ENCODE measurements at places on chromosomes 1 and 21.
A peak's percentile ranks its signal among the peaks of the same experiment; 100 is the strongest.

GRCh38 chr1:70666381-70667140 lies 255.5 kb downstream of the CTH start:
- no peak for DNase-seq

DNA sequence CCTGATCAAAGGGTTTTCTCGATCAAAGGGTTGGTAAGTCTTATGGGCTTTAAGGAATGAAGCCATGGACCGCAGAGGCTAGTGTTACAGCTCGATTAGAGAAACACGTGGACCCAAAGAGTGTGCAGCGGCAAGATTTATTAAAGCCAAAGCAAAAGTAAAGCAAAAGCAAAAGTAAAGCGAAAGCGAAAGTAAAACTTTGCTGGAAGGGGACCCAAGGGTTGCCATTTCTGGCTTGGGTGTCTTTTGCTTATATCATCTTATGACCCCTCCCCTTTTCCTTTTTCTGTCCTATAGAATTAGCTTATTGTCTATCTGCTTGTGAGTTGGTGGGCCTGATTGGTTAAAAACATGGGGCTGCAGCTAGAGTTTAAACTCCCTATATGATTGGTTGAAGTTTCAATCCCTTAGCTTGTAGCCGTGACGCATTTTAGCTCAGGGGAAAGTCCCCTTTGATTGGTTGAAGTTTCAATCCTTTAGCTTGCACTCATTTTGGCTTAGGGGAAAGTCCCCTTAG lies 957.0 kb downstream of the AMY1C start:
- no peak for DNase-seq

DNA sequence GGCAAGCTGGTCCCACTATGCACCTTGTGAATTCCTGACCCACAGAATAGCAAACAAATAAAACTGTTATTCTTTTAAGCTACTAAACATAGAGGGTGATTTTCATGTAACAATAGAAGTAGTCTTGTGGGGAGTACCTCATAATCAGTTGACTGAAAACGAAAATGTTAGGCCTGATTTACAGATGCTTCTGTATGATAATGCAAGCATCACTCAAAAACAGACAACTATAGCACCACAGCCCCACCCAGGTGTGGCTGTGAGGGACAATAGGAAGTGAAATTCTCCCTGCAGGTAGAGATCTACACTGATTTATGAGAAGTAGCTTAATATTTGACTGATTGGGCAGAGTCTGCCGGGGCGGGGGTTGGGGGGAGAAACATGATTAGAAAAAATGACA lies 26.5 kb upstream of the KRTAP19-8 start:
- no peak for DNase-seq

GRCh38 chr1:209741193-209741592 lies 14.7 kb upstream of the TRAF3IP3 start:
- DNase-seq, result no peak

DNA sequence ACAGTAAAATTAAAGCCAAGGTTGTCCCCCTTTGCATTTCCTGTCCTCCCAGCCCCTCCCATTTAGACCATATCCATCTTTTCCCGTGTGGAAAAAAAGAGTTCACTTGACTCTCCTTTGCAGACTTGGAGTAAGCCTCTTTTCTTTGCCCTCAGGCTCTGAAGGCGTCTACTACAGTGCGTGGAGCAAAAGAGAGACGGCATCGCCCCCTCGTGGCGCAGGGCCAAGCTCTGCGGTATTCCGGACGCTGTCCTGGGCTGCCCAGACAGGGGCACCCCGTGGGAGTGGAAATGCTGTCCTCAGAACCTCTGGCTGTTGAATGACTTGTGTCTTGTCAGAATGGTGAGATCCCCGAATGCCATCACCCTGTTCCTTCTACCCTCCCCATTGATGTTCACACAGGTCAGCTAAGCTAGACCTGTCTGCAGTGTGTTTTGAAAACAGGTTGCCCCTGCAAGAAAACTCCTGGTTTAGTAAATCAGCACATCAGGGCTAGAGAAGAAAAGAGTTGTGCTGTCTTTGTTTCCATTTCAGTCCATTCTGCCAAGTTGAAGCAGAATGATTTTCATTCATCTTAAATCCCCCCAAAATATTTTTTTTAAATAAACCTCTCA lies 12.3 kb upstream of the GJA8 start:
- DNase-seq, result peak; percentile 56

DNA sequence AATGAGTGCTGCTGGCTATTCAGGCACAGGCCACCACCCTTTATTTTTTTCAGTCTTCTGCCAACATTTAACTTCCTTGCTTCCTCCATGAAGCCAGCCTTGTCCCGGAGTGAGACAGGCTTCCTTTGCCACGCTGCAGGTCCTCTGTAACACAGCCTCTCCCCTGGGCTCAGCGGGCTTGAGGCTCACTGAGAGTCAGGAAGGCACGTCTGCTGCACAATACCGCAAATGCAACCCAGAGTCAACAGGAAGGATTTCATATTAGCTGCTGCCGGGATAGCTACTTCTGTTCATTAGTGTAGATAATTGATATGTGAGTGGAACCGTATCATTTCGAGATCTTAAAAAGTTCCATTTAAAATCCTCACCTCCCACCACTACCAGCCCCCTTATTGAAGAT lies 22.5 kb downstream of the MYOG start:
- DNase-seq, result no peak

DNA sequence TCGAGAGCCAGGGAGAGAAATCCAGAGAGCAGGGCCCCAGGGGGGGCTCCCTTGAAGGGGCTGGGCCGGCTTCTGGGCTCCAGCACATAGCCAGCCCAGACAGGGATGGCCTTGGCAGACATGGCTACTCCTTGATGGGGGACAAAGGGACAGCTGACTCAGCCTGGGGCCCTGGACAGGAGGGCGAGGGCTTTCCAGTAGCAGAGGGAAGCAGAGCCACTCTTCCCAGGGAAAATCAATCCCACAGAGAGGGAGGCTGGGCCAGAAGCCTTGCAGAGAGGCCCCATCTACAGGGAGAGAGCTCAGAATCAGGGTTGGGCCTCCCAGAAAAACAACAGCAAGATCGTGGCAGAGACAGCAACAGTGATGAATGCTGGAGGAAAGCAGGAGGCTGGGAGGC lies 15.6 kb downstream of the IGFN1 start:
- DNase-seq, result no peak

DNA sequence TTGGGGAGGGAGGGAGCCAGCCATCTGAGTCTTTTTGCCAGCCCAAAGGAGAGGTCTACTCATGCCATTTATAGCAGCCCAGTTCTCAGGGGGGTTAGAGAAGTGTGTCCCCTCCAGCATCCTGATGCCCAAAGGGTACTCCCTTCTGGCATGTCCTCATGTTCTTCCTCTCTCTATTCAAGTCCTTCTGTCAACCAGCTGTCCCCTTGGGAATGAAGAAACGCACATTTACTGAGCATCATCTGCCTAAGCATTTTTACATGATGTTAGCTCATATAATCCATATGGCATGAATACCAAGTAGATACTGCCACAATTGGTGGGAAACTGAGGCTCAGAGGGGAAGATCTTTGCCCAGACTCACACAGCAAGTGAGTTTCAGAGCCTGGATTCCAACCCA lies 14.8 kb upstream of the TACSTD2 start:
- DNase-seq, result no peak

DNA sequence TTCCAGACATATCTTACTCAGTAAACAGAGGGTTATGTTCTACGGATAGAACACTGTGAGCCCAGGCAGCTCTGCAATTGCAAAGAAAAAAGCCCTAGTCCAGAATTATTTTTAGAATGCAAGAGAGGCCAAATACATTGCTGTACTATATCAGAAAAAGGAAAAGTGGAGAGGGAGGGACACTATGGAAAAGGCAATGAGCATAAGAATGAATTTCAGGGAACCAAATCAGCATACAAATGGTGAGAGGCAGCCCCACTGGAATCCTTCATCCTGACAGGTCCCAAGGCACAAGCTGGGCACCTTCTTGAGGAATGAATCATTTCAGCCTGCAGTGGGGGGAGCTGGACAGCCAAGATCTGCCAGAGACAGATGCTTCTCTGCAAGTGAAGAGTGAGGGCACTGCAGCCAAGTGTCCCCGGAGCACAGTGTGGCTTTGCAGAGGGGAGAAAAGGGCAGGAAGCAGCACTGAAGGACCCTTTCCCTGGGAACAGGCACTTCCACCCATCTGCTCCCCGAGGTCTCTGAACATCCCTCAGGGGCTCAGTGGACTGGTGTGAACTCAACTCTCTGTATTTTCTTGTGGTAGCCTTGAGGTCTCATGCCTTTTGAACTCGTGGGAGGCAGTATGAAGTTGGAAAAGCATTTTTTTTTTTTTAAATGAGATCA lies 115.6 kb downstream of the XCL2 start:
- no peak for DNase-seq
